ENCODE measurements at places on chromosomes 12 and 14. TPM values are rescaled to one million over a fixed set of nuclear protein-coding genes. Genes with fewer than 3 reads are reported as not detected.

DNA sequence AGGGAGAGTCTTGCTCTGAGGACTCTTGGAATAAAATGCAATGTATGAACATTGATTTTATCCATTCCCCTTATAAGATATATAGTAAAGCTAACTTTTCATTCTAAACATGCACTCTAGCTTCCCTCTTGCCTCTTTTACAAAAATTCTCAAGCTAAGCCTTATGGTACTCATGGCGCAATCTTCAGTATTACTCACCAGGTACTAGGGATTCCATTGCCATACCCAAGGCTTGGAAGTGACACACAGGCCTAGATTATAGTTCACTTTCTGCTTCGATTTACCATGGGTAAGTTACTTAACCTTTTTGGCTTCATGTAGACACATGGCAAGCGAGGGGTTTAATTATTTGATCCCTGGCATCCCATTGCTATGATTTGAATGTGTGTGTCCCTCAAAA, 331.5 kb downstream of the LRIG3 start:
- DNase-seq = no peak

GRCh38 chr14:69711881-69712560, 54.9 kb upstream of the SRSF5 start:
- DNase-seq = no peak

DNA sequence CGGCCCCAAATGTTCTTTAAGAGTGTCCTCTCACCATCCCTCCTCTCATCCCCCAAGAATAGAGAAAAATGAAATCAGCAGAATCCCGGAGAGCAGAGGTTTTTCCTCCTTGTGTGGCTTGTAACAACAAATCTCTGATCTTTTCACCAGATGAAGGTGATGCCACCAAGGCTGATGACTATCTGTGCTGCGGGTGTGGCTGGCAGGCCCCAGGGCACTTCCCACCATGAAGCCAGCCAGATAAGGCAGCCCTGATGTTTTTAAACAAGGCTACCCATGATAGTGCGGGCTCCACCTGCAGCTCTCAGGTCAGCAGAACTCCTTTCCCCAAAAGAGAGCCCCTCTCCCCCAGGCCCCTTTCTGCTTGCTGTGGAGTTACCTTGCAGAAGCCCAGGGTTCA, 58.0 kb upstream of the PARP11 start:
- no peak for DNase-seq

The TAS2R9 gene
- total RNA-seq = not detected

GRCh38 chr12:14153803-14154202, 172.4 kb upstream of the GRIN2B start:
- no peak for DNase-seq
